CD4-positive, alpha-beta T cell treated with Interleukin-2 at 100 ng/mL for 4 hours (primary cell): ENCODE measurements at places on chromosomes 11 and 22.

- peak; percentile 68 for DNase-seq
These were observed 1.0 kb upstream of the SESN3 start for GRCh38 chr11:95231881-95232605.

DNA sequence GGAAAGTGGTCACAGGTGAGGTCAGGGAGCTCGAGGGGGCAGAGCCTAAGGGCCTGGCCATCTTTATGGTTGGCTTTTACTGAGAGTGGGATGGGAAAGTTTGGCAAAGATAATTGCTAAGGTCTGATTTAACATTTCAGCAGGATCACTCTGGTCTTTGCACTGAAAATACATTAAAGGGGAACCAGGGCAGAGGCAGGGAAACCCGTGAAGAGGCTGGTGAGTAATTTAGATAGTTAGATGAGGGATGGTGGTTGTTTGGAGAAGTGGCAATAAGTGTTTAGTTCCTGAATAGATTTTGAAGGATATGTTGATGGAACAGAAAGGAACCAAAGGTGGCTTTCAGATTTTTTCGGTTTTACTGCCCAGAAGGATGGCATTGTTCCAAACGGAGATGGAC lies 50.8 kb downstream of the SCN3B start:
- no peak for DNase-seq

DNA sequence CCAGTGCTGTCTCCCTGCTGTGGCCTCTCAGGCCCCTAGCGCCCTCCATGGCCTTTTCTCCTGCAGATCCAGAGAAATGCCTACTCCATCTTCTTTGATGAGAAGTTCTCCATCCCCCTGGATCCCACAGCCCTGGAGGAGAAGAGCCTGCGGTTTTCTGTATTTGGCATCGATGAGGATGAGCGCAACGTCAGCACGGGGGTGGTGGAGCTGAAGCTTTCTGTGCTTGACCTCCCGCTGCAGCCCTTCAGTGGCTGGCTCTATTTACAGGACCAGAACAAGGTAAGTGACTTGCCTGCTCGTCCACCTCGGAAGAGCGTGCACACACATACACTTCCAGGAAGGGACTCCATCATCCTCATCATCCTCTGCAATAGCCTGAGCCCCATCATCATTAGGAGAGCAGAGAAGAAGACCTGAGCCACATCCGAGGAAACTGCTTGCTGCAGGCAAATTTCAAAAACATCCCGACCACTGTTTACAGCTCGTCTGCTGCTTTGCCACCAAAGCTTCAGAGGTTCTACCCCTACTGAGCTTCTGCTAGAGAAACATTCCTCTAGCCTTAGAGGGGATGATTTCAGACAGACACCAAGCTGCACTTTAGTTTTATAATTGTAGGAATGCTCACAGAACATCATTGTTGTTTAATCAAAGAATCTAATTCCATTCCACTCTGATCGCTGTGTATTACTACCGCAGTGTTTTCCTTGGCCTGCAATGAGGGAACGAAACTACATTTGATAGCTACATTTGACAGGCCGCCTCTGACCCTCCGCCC lies 12.9 kb upstream of the RHOD start:
- DNase-seq, result no peak

GRCh38 chr11:21774212-21774611 lies 418.7 kb upstream of the ANO5 start:
- DNase-seq, result no peak

GRCh38 chr11:61718621-61719302 lies 33.7 kb upstream of the MYRF start:
- DNase-seq, result no peak

DNA sequence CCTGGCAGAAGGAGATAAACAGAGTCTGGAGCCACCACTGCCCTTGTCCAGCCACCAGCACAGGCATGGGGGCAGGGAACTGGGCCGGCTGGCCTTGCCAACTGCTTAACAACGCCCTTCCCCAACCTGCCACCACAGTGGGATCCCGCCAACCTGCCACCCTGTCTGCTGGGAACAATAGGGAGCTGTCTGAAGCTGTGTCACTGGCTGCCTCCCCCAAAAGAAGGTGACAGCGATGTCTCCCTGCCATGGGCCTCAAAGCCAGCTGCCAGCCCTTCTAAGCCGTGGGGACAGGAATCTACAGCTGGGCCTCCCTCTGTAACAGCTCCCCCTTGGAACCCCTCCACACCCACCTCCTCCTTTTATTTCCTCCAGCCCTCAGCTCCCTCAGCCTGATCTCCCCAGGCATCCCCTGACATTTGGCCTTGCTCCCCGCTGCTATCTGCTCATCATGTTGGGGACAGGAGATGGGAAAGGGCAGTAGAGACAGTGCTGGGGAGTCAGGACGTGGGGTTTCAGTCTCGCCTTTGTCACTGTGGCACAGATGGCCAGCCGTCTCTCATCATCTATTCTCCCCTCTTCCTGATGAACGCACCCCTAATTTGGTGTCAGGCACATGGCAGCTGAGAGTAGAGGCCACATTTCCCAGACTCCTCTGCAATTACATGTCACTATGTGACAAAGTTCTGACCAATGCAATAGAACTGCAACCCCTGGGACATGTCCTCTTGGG lies 51.3 kb upstream of the PRDM11 start:
- no peak for DNase-seq

DNA sequence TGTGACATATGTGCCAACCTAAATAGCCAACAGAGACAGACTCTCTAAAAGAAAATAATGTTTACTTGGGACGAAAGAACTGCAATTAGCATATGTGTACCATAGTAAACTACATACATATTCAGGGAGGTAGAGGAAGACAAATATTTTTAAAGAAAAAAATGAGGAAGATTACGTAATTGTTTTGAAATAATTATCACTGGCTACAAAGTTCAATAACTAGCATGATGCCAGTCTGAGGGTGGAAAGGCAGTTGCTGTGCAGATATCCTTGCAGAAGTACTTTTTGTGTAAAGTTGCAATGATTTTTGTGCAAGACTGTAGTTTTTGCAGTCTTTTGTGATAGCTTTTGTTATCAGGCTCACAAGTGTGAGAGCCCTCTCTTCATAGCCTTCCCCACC lies 103.3 kb upstream of the ANO5 start:
- DNase-seq, result no peak

- DNase-seq, result no peak
These were observed 42.1 kb upstream of the ATXN10 start for GRCh38 chr22:45629469-45630089.

GRCh38 chr11:762421-763072 lies 14.7 kb downstream of the GATD1 start:
- peak; percentile 13 for DNase-seq

- DNase-seq, result no peak
These were observed 26.5 kb upstream of the ROBO3 start for GRCh38 chr11:124838805-124839127.

GRCh38 chr22:40685406-40685805 lies 6.1 kb downstream of the MCHR1 start:
- DNase-seq, result peak; percentile 10
